ENCODE measurements at places on chromosomes 6 and 20.

DNA sequence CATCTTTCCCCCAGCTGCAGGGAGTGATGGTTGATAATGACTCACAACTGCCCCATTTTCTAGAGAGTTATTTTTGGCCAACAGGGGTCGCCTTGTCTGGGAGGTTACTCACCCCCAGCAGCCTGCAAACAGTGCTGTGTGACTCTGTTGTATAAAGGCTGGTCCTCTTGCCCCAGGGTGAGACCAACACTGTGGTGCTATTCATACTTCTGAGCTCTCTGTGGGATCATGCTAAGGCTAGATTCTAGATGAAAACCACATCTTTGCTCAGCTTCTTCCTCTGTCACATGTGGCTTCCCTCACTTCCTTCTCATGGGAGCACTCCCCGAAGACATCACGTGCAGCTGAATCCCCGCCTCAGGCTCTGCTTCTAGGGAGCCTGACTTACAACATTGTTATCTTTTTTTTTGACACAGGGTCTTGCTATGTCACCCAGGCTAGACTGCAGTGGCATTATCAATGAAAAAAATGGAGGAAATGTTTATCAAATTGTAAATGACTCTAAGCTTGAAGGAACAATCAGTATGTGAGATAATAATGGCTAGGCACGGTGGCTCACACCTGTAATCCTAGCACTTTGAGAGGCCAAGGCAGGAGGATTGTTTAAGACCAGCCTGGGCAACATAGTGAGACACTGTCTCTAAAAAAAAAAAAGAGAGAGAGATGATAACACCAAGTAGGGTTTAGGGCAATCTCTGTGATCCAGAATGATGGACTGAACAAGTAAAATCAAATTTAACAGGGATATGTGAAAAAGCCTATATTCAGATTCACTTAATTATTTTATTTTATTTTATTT lies 55.7 kb upstream of the SLC23A2 start:
- peak; percentile 59 for DNase-seq

GRCh38 chr6:85824329-85824728 lies 181.6 kb upstream of the SYNCRIP start:
- DNase-seq: no peak

- DNase-seq: no peak
These were observed 94.4 kb upstream of the ADGRF4 start for GRCh38 chr6:47603995-47604394.

GRCh38 chr20:39810309-39810708 lies 848.2 kb downstream of the DHX35 start:
- no peak for DNase-seq

DNA sequence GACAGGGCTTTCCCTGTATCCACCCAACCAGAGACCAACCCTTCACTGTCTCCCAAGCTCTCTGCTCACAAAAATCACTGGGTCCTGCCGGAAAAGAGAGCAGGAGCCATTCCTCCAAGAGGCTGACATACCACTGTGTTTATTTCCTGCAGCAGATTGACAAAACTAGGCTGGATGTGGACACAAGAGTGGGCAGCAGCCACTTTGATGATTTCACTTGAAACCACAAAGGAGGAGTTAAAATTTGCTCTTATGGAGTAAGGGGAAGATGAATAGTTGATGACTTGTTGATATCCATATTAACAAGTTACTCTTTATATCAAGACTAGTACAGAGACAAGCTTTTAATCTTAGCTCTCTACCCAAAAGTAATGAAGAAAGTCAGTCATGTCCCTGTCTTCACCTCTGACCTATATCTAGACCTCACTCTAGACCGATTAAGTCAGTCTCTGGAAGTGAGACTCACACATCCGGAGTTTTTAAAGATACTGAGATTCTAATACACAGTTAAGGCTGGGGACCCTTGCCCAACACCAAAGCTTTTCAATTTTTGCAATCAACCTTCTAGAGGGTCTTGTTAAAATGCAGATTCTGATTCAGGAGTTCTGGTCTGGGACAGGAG lies 73.8 kb downstream of the SCML4 start:
- DNase-seq: no peak

DNA sequence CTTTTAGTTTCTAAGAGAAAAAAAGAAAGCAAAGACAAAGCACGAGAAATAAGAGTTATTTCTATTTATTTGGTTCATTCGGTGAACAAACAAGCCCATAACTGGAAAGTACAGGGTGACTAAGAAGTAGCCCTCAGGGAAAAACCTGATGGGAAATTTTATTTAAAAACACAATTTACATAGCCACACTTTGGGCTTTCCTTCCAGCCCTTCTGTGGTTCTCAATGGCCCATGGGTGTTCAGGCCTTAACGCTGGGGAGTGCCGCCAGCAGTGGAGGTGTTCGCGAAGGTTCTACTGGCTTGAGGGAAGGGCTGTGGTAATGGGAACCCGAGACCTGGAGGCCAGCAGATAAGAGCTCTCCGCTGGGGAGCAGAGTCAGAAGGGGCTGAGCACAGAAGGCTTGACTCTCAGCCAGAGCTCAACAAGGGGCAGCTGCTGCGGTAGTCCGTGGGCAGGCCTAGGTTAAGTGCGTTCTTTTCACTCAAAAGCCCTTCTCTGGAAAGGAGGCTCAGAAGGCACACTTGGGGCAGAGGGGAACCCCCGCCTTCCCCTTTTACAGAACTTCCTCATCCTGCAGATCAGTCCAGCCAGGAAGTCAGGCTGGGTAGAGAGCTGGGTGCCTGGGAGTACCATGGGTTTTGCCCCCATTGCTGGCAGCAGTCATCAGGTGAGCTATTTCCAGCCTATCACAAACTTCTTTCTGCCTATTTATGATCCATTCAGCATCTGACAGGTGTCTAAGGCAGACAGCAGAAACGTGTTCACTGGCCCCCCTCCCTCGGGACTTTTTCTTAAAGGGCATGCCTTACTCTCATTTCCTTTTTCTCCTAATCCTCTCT lies 8.8 kb upstream of the CD83 start:
- peak; percentile 24 for DNase-seq

- no peak for DNase-seq
These were observed 44.0 kb downstream of the SIM1 start for GRCh38 chr6:100420711-100421110.

- no peak for DNase-seq
These were observed 350.4 kb downstream of the HACE1 start for GRCh38 chr6:104509355-104509754.

DNA sequence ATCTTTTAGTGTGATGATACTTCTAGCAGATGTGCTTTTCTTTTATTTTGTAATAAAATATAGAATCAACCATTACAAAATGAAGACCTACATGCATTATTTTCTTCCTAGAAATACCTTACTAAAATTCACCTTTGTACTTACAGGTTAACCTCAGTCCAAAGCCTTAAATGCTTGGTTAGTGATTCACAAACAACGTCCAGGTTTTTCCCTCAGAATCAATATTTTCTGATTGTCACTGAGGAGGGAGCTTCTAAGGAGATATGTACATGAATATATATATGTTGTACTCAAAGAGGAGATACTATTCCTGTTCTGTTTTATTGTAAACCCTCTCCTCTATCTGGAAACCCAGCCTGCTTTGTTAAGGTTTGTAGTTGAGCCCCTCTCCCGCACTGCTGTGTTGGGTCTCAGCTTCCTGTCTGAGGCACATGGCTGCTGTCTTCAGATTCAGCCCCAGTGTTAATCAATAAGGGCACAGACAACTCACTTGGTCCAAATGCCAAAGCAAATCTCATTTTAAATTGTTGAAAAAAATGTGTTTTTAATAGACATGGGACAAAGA lies 33.9 kb upstream of the HS3ST5 start:
- DNase-seq: no peak

DNA sequence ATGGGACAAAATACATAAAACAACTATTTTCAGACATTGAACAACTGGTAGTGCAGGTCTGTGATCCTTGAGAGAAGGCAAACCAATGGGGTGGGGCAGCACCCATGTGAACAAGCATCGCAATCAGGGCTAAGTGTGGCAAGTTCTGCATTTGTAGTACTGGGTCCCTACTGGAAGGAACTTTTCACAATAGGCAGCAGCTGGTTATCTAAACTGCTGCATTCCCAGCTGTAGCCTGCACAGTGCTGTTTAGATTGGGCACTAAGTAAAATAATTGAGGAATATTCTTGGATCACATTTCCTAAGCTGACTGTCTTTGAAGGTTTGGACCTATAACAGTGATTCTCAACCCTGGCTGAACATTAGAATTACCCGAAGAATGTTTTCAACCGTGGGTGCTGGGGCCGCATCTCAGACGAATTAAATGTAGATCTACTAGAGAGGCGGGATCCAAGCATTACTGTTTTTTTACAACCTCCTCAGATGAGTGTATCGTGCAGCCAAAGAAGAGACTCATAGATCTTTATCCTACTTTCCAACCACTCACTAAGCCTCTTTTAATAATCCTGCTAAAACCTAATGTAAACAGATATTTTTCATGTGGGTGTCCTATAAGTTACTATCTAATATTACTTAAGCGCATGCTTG lies 12.4 kb upstream of the MAP3K4 start:
- DNase-seq: no peak

DNA sequence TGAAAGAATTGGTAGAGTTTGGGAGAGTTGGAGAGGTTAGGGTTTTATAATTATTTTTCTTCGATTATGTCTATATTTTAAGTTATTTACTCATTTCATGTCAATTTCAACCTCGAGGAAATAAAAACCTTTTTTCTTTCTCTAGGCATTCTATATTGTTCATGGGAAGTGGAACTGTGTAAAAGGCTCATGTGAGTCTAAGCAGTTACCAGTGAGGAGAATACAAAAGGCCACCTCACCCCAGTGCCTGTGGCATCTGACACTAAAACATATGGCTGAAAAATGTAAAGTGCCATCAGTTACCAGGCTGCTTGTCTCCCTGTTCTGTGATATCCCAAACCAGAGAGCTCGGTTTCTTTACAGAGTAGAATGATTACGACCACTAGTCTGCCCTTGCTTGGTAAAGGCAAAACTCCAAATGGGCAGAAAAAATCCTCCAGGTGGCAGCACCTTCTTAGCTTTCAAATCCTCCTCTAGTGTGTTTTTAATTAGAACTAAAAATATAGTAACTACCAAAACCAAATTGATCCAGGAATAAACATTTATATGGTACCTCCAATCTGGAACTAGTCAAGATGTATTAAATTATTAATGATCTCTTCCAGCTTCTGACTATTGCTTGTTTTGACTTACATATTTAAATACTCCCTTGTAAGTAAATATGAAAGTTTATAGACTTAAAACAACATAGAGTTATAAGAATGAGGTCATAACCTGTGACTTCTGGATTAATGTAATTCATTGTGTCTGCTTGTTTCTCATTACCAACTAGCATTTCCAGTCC lies 122.6 kb upstream of the MCHR2 start:
- no peak for DNase-seq
